ENCODE measurements at places on chromosomes 3 and 15. TPM values are rescaled to one million over a fixed set of nuclear protein-coding genes. Genes with fewer than 3 reads are reported as not detected.

The BTLA gene
- 0.99 TPM for total RNA-seq

- peaks cover 14% of the 10 kb centered on the region for H3K4me1 ChIP-seq
- no peak overlapping the region for H3K4me3 ChIP-seq
- no peaks in the 10 kb centered on the region for H3K27me3 ChIP-seq
These were observed 160.5 kb downstream of the THSD4 start for GRCh38 chr15:71275566-71276335.

DNA sequence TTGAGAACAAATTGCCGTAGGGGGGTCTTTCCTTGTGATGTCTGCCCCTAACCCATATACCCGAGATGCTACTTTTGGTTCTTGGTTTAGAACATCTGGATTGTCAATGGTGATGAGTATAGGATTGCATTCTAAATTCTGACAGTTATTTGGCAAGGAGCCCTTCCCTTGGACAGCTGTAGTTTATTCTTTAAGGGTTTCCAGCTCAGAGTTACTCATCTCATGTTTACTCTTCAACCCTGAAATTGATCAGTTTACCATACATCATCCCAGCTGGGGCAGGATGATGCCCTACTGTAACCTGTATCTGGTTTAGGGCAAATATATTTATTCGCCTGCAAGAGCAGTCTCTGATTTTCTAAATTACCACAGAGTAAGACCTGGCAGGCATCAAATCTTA is 85.7 kb upstream of the XCR1 start:
- H3K4me1 ChIP-seq, result no peaks in the 10 kb centered on the region
- no peaks in the 10 kb centered on the region for H3K27me3 ChIP-seq
- DNase-seq, result no peak

DNA sequence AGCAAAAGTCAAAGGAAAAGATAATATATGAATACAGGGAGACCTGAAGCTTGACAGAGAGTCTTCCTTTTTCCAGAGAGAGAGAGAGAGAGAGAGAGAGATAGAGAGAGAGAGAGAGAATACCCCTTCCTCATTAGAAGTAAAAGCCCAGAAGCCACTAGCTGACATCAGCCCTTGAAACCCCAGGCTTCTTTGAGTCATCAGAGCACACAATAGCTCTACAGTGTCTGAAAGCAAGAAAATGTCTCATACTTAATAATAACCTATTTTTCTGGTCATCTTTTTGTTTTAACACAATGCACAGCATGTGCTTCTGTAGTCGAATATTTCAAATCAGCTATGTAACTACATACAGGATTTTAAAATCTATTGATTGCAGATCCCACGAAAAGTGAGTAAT is 109.2 kb upstream of the NANOGP8 start:
- H3K36me3 ChIP-seq, result no peaks in the 10 kb centered on the region
- no peaks in the 10 kb centered on the region for H3K27me3 ChIP-seq
- H3K4me1 ChIP-seq, result no peaks in the 10 kb centered on the region
- DNase-seq, result no peak

Data from aorta (tissue), 5 donors.